ENCODE measurements at places on chromosomes 3 and 15. TPM values are rescaled to one million over a fixed set of nuclear protein-coding genes. Genes with fewer than 3 reads are reported as not detected.

Gene TRH
- not detected for total RNA-seq

Gene SEMA5B
- total RNA-seq, result 1.7 TPM

Gene CDHR4
- 0.24 TPM for total RNA-seq

Gene MTHFS
- total RNA-seq, result 10.4 TPM

Gene SPATA12
- not detected for total RNA-seq

- DNase-seq, result no peak
Measured at GRCh38 chr3:25480811-25481210, 52.7 kb downstream of the RARB start.

Gene GPR171
- 1.2 TPM for total RNA-seq
